Ovary (tissue), 10 donors: ENCODE measurements at places on chromosomes 1 and 21.

- H3K4me1 ChIP-seq = no peaks in the 10 kb centered on the region
- no peak overlapping the region for H3K27ac ChIP-seq
- H3K27me3 ChIP-seq = no peaks in the 10 kb centered on the region
- no peak overlapping the region for H3K4me3 ChIP-seq
- no peak for DNase-seq
Measured at GRCh38 chr1:206604861-206605260, 7.4 kb downstream of the EIF2D start.

DNA sequence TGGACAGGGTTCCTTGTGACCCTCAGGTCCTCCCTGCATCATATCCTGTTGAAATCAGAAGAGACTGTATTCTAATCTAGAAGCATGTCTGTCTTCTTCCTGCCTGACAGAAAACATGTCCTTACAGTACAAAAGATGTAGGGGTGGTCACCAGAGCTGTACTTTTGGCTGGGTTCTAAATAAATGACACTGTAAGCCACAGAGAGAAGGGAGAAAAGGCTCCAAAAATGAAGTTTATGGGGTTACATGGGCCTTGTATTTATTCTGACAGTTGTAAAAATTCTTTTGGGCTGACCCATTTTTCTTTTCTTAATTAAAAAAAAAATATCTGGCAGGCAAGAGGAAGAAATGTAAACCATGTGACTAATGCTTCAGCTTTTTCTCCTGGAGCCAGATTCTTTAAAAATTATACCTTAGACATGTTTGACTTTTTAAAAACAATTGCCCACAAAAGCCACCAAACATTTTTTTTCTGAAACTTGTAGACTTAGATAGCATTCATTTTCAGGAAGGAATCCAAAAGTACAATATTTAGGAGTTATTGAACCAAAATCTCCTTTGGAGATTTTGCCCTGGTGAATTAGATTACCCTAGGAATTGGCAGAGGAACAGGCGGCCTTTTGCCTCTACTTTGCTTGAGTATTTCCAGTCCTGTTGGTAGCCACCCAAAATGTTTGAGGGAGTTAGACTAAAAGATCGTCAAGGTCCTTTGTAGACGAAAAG lies 17.1 kb downstream of the RGL1 start:
- peaks cover 24% of the 10 kb centered on the region for H3K4me1 ChIP-seq
- no peak overlapping the region for H3K4me3 ChIP-seq
- no peaks in the 10 kb centered on the region for H3K36me3 ChIP-seq
- H3K27ac ChIP-seq = no peak overlapping the region
- DNase-seq = peak; percentile 48
- no peaks in the 10 kb centered on the region for H3K27me3 ChIP-seq

GRCh38 chr21:43810505-43811261 lies 21.3 kb downstream of the RRP1 start:
- H3K4me3 ChIP-seq = no peak overlapping the region
- H3K4me1 ChIP-seq = peaks cover 28% of the 10 kb centered on the region
- peak; percentile 84 for DNase-seq
- H3K27ac ChIP-seq = no peak overlapping the region
- no peaks in the 10 kb centered on the region for H3K27me3 ChIP-seq

DNA sequence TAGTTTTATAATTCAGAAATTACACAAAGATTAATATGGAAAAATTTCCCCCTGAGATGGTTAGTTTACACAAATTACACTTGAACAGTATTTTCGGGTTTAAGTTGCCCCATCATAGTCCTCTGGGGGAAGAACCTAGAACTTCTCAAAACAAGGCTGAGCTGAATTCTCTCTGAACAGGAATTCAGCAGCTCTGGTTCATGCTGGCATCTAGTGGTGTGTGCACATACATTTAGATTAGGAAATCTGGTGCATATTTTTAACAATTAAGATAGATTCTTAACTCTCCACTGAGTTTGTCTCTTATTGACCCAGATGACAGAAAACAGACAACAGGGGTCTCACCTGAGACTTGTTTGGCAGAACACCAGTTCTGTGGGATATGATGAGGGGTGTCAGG lies 410.7 kb downstream of the DSCAM start:
- DNase-seq = no peak
- H3K36me3 ChIP-seq = no peaks in the 10 kb centered on the region
- no peak overlapping the region for H3K4me3 ChIP-seq
- no peaks in the 10 kb centered on the region for H3K4me1 ChIP-seq

DNA sequence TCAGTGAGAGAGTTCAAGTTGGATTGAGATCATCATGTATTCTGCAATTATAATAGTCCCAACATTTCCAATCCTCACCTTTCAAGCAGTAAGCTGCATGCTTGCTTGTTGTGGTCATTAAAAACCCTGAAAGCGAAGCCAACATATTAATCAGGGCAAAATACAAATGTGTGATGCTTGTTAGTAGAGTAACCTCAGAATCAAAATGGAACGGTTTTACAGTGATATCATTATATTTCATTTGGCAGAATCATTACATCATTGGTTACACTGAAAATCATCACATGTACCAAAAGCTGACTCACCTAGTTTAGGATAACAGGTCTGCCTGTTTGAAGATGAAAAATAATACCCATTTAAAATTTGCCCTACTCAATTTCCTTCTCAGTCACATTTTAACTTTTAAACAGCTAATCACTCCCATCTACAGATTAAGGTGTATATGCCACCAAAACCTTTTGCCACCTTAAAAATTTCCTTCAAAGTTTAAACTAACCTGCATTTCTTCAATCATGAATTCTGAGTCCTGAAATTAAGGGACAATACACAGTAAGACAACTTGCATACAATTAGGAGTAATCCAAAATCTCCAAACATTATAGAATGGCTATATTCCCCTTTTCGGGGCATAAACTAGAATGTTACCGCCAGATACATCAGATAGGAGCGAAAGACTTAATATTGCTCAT lies 3.5 kb downstream of the GAS5 start:
- no peak for DNase-seq
- no peak overlapping the region for H3K27ac ChIP-seq
- peaks cover 3% of the 10 kb centered on the region for H3K4me1 ChIP-seq

GRCh38 chr1:25641931-25642573 lies 25.5 kb downstream of the MAN1C1 start:
- no peaks in the 10 kb centered on the region for H3K36me3 ChIP-seq
- H3K27ac ChIP-seq = no peak overlapping the region
- no peak overlapping the region for H3K4me3 ChIP-seq
- DNase-seq = no peak
- peaks cover 6% of the 10 kb centered on the region for H3K4me1 ChIP-seq
- H3K27me3 ChIP-seq = no peaks in the 10 kb centered on the region

GRCh38 chr1:167210966-167211674 lies 9.6 kb upstream of the POU2F1 start:
- no peak overlapping the region for H3K27ac ChIP-seq
- no peaks in the 10 kb centered on the region for H3K4me1 ChIP-seq
- H3K27me3 ChIP-seq = no peaks in the 10 kb centered on the region
- H3K36me3 ChIP-seq = no peaks in the 10 kb centered on the region
- DNase-seq = no peak

GRCh38 chr1:207848234-207848633 lies 62.7 kb downstream of the CD34 start:
- H3K4me1 ChIP-seq = peaks cover 15% of the 10 kb centered on the region
- H3K27ac ChIP-seq = no peak overlapping the region
- no peak for DNase-seq
- H3K4me3 ChIP-seq = no peak overlapping the region

GRCh38 chr1:184803180-184803492 lies 48.5 kb upstream of the EDEM3 start:
- no peak overlapping the region for H3K4me3 ChIP-seq
- H3K27ac ChIP-seq = no peak overlapping the region
- no peaks in the 10 kb centered on the region for H3K27me3 ChIP-seq
- DNase-seq = no peak
- no peaks in the 10 kb centered on the region for H3K4me1 ChIP-seq

DNA sequence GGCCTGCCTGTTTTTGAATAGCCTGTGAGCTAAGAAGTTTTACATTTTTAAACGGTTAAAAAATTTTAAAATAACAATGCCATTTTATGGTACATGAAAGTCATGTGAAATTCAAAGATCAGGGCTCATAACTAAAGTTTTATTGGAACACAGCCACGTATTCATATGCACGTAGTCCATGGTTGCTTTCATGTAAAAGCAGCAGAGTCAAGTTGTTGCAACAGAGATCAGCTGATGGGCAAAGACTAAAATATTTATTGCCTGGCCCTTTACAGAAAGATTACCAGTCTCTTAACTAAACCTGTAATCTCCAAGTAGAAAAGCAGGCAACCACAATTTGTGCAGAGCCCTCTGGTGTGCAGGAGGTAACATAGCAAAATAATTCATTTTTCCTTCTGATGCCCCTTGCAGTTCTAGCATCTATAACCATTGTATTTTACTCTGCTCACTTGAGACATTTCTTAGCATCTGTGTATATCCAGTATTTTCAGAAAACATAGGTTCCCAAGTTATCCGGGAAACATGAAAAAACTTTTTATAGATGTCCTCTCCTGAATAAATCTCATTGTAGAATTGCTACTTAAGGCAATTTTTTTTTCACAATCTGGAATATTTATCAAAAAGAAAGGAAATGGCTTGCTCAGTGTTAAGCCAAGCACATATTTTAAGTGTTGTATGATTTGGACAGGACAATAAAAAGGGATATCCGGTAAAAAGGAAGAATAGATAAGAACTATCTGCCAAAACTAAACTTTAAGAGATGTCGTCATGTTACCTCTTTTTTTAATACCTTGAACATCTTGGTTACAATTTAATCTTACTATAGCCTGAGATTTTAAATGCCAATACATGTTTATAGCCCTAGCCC lies 430.8 kb downstream of the PLPP3 start:
- no peaks in the 10 kb centered on the region for H3K36me3 ChIP-seq
- H3K27me3 ChIP-seq = no peaks in the 10 kb centered on the region
- no peak for DNase-seq
- no peak overlapping the region for H3K4me3 ChIP-seq
- no peak overlapping the region for H3K27ac ChIP-seq
- H3K4me1 ChIP-seq = peaks cover 2% of the 10 kb centered on the region

GRCh38 chr1:30526652-30527345 lies 196.6 kb downstream of the MATN1 start:
- H3K4me1 ChIP-seq = no peaks in the 10 kb centered on the region
- H3K4me3 ChIP-seq = no peak overlapping the region
- no peaks in the 10 kb centered on the region for H3K36me3 ChIP-seq
- H3K27ac ChIP-seq = no peak overlapping the region
- DNase-seq = no peak

DNA sequence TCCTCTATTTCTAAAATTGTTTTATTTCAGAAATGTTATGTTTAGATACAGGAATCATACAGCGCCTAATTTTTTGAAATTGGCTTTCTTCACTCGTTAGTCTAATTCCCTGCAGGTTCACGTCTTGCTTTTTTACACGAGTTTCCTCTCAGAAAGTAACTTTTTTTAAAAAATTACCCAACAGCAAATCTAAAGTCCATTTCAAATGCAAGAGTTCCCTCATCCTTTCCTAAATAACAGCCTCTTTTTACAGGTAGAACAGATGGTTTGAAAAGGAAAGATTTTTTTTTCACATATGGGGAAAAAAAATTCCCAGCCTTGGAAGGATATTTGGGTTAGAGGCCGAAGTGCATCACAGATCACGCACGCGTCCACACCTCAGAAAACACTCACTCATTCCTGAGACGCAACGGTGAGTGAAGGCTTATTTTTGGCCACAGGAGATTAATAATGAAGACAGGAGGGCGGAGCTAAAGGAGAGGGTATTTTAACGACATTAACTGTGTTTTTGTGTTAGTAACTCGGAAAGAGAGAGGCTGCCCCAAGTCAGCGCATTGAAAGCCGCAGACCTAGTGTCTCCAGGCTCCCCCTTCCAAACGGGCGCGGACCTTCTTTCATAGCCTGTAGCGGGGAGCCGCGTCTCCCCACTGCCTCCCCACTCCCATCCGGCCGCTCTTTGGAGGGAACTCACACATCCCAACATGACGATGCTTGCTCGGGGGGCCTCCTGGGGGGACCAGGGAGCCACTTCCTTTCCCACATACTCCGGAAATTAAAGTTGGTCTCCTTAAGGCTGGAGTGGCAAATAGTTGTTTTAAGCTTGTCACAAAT lies 969 bp upstream of the RIPK4 start:
- H3K4me1 ChIP-seq = no peaks in the 10 kb centered on the region
- no peak for DNase-seq
- no peaks in the 10 kb centered on the region for H3K27me3 ChIP-seq
- no peak overlapping the region for H3K4me3 ChIP-seq

- H3K27ac ChIP-seq = no peak overlapping the region
- H3K4me1 ChIP-seq = no peaks in the 10 kb centered on the region
- H3K27me3 ChIP-seq = no peaks in the 10 kb centered on the region
Measured at GRCh38 chr1:162271972-162272371, 104.7 kb downstream of the SPATA46 start.

DNA sequence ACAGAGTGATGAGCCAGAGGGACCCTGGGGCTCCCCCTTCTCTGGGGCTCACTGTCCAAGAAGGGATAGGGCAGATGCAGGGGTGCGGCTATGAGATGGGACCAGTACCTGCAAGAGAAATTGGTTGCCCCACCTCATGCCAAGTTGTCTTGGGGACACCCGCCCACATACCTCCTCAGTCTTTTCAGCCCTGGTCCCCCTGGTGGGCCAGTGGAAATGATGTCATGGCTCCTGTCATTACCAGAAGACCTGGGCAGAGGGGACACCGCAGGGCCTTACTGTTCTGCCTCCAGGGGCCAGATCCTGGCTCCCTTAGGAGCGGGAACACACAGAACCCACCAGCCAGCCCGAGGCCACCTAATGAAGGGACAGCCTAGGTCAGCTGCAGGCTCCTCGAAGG lies 63.2 kb downstream of the CDK18 start:
- H3K27ac ChIP-seq = no peak overlapping the region
- peaks cover 1% of the 10 kb centered on the region for H3K4me1 ChIP-seq
- DNase-seq = no peak
- H3K36me3 ChIP-seq = no peaks in the 10 kb centered on the region

DNA sequence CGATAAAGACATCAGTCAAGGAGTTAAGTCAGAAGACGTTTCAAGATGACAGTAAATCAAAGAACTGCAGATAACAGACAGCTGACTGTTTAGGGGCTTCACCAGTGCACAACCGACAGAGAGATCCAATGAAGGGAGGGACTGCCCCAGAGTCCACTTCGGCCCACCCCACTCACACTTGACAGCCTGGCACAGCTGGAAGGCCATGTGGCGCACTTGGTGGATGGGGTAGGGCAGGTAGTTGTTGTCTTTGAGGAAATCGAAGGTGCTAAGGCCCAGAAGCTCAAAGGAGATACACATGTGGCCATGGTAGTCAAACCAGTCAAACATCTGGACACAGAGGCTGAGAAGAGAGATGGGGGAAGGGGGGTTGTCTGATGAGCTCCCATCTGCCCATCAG lies 4.4 kb upstream of the SCAMP3 start:
- H3K27me3 ChIP-seq = no peaks in the 10 kb centered on the region
- peaks cover 2% of the 10 kb centered on the region for H3K4me1 ChIP-seq
- no peaks in the 10 kb centered on the region for H3K36me3 ChIP-seq
- no peak overlapping the region for H3K27ac ChIP-seq

- no peaks in the 10 kb centered on the region for H3K36me3 ChIP-seq
- H3K27me3 ChIP-seq = no peaks in the 10 kb centered on the region
- no peak overlapping the region for H3K27ac ChIP-seq
- H3K4me3 ChIP-seq = no peak overlapping the region
- no peaks in the 10 kb centered on the region for H3K4me1 ChIP-seq
- no peak for DNase-seq
Measured at GRCh38 chr1:243454328-243454997, 198.6 kb downstream of the SDCCAG8 start.
